ENCODE measurements at places on chromosomes 5 and 9.

DNA sequence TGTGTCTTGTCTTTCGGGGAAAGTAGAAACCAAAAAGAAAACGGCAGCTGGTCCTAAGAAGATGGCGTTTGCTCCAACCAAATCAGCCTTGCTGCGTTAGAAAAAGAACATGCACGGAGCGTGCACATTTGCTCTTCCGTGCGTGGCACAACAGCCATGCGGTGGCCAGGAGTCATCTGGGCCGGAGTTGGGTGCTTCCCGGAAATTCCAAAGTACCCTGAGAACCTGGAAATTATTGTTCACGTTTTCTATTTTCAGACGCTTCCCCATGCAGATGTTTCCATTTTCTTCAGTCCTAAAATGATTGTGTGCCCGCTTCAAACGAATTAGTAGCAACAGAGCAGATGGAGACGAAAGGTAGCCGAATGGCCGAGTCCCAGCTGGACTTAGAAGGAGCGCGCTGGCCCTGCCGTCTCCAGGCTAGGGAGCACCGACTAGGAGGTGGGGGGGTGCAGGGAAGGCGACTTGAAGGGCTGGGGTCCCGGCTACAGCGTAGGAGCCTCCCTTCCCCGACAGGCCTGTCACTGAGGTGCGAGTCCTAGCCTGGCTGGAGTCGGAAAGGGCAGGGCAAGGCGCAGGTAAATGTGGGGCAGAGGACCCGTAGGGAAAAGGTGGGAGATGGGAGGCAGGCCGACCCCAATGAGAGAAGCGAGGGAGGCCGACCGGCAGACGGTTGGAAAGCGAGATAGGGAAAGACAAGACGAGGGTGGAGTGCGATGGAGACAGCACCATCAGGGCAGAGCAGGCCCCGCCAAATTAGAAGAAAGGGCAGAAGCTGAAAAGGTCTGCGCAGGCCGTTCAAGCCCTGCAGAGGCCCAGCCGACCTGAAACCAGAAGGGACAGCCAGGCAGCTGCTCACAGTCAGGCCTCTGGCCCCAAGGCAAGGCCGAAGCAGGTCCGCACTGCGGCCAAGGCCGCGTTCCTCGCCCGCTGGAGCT is 1.4 kb downstream of the BARX1 start:
- no peak for DNase-seq

GRCh38 chr5:33282157-33282556 is 158.6 kb upstream of the TARS1 start:
- no peak for DNase-seq

GRCh38 chr5:73312146-73312871 is 136.3 kb downstream of the FOXD1 start:
- peak; percentile 99 for DNase-seq

- DNase-seq, result no peak
Measured at GRCh38 chr5:41526699-41527098, 16.3 kb upstream of the PLCXD3 start.

- peak; percentile 84 for DNase-seq
Measured at GRCh38 chr5:39523821-39524220, 99.0 kb upstream of the DAB2 start.

- no peak for DNase-seq
Measured at GRCh38 chr5:35454011-35454525, 163.6 kb upstream of the SPEF2 start.

- DNase-seq, result no peak
Measured at GRCh38 chr5:52728224-52728623, 59.5 kb upstream of the ITGA1 start.

- DNase-seq, result peak; percentile 41
Measured at GRCh38 chr9:4666042-4666699, at the start of gene SPATA6L. Gene SPATA6L (minus strand): TSS chr9:4666480. CDS start chr9:4666250, 230 bp downstream.

GRCh38 chr9:135095470-135096407 is 8.3 kb downstream of the OLFM1 start:
- DNase-seq, result no peak

DNA sequence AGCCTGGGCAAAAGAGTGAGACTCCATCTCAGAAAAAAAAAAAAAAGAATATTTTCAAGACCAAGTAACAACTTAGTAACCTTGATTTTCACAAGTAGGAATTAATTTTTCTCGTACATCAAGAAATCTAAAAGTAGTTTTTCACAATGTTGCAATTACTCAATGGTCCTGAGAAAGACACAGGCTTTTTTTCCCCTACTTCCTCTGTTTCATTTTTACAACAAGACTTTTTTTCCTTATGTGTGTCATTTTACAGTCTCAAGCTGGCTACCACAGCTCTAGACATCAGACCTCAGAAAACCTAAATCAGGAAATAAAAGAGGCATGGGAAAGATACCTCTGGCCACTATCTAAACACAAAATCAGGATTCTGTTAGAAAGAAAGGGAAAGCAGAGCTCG is 45.9 kb downstream of the WDR36 start:
- no peak for DNase-seq

DNA sequence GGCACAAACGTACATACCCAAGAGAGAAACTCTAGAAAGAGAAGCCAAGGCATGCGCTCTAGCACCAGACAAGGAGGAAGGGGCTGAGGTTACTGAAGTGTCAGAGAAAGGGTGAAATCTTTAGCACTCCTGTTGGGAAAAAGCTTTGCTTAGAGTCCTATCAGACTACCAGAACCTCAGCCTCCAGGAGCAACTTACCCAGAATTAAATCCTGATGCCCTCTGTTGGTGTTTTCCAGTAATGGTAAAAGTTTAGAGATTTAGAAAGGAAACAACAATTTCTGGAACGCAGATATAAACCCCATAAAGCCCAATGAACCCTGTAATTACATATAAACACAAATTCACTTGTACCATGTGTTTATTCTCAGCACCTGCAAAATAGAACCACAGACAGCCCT is 33.2 kb upstream of the ASTN2 start:
- DNase-seq, result no peak

GRCh38 chr5:156598964-156599363 is 251.1 kb upstream of the PPP1R2B start:
- no peak for DNase-seq

DNA sequence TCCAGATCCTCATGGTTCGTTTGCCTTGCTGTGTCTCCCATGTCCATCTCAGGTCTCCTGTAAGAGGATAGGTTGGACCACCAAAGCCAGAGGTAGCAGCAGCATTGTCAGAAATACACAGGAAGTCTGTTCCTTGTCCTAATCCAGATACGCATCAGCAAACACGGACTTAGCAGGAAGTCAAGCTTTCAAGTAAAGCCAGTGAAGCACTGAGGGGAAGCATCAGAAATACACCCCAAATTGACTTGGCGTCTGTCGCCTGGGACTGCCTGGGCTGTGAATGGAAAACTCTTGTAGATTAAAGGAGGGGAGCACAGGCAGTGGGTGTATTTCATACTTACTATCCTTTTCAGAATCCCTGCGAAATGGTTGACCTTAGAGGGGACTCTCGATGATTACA is 171.3 kb downstream of the PSAT1 start:
- DNase-seq, result no peak

GRCh38 chr9:126221480-126221879 is 105.1 kb upstream of the MVB12B start:
- no peak for DNase-seq

GRCh38 chr9:95306819-95307218 is 10.7 kb downstream of the FANCC start:
- no peak for DNase-seq

DNA sequence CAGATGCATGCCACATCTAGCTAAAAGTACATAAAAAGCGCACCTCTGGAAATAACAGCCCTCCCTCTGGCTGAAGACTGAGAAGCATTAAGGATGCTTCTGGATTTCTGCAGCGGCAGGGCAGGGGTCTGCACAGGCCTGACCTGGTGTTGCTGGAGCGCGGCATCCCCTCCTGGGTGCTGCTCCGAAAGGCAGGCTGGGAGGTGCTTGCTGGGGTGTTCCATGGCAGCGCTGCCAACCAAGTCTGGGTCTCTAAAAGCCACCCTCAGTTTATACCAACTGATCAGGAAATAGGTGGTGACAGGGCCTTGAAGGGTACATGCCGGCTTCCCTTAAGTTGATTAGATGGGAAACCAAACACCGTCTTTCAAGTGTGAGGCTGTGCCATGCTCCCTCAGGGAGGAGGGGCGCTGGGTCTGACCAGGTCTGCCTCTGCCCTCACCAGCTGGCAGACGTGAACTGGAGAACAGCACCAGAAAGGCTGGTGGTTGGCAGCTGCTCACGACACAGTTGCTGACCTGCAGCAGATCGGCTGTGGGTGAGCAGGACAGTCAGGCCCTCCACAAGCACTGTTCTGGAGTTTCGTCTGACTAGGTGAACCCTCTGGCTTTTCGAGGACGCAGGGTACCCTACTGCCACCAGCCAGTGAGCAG is 81.6 kb downstream of the DAP start:
- DNase-seq, result no peak

- no peak for DNase-seq
Measured at GRCh38 chr5:32618962-32619361, 33.6 kb downstream of the SUB1 start.

- no peak for DNase-seq
Measured at GRCh38 chr9:129258823-129259301, 80.8 kb upstream of the IER5L start.

GRCh38 chr5:122102825-122103224 is 24.8 kb upstream of the LOX start:
- peak; percentile 68 for DNase-seq

- no peak for DNase-seq
Measured at GRCh38 chr5:149207831-149208230, 63.8 kb upstream of the AFAP1L1 start.

DNA sequence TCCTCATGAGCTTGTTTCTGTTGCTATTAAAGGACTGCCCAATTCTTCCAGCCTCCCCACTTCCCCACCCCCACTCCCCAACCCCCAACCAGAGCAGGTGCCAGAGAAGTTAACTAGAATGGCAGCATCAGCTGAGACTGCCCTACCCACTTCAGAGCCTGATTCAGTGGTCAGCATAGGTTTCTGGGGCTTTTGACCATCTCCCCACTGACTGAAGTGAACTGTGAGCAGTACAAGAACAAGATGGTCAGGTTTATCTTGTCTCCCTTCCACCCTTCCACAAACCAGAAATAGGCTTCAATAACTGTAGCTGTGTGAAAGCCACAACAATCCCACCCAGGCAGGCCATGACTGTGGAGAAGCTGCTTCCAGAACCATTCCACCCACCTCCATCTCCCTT is 289.4 kb upstream of the SLC24A2 start:
- no peak for DNase-seq

- no peak for DNase-seq
Measured at GRCh38 chr9:76984486-76984885, 35.0 kb upstream of the FOXB2 start.

Measured in fibroblast of skin of abdomen (primary cell).